Activated T-cell treated with anti-CD3 and anti-CD28 coated beads, Interleukin-2, amount 50 U/mL, for 4 hours (primary cell): ENCODE measurements at places on chromosomes 6 and 20. TPM values are rescaled to one million over a fixed set of nuclear protein-coding genes. Genes with fewer than 3 reads are reported as not detected.

The SLC22A1 gene
- 4.3 TPM for total RNA-seq

The NOL4L gene
- 8.0 TPM for total RNA-seq

DNA sequence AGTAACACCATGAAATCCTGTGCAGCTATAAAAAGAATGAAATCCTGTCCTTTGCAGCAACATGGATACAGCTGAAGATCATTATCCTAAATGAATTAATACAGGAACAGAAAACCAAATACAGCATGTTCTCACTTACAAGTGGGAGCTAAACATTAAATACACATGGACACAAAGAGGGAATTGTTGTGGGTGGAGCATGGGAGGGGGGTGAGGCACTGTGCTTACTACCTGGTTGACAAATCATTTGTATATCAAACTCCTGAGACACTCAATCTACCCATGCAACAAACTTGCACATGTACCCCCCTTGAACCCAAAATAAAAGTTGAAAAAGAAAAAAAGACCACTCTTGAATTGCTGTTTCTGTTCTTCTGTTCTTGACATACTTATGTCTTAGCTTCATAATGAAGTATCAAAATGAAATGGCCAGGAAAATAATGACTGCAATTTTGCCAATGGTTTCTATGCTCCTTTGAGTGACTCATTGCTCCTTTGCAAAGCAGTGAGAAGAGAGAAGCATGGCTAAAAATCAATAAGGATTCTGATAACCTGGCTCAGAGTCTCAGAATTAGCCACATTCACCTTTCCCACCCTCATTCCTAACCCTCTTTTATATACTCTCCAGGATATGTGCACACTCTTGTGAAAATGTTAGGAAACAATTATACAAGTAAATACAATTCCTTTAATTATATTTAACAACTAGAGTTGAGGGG is 71.0 kb downstream of the CYP39A1 start:
- no peak for DNase-seq

DNA sequence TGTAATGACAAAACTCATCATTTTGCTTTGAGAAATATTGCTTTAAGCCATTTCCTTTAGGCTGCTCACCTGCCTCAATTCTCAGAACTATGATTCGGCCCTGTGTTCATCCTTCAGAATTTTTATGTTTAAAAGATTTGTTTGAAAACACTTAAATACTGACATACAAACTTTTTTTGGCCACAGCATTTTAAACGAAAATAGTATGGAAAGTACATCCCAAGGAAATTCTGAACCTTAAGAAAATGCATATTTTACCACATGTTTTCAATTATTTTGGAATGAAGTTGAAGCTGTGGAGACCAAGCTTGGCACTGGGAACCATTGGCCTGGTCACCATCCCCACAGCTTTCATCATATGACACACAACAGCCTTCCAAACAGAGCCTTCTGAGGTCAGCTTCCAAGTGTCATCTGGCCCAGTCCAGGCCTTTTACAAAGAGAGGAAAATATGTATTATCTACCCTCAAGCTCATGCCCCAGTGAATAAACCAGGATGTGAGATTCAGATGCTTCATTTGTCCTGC is 83.3 kb downstream of the SOD2 start:
- DNase-seq: no peak
